ENCODE measurements at places on chromosomes 11 and 22.

GRCh38 chr11:69204246-69204940 lies 48.7 kb downstream of the SMIM38 start:
- DNase-seq: no peak

DNA sequence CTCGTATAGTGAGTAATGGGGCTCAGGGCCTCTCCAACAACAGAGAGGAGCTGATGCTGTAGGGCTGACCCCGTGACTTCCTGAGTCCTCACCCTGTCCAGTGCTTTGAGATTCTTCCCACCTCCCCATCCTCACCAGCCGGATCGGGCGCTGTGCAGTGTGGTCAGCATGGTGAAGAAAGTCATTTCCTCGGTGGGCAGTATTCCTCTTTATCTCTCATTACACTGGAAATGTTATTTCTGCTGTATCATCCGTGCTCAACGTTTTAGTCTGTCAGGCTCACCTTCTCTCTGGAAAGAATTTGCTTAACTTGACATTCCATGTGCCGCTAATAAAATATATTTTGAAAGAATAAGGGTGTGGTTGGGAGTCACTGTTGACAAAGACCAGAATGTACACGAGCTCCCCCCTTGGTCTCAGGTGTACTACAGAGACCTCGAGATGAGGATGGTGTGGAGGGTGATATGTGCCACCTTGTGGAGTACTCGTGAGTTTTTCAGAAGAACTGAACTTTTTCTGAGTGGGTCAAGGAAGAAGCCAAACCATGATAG lies 25.7 kb upstream of the SCGB1A1 start:
- DNase-seq: no peak

DNA sequence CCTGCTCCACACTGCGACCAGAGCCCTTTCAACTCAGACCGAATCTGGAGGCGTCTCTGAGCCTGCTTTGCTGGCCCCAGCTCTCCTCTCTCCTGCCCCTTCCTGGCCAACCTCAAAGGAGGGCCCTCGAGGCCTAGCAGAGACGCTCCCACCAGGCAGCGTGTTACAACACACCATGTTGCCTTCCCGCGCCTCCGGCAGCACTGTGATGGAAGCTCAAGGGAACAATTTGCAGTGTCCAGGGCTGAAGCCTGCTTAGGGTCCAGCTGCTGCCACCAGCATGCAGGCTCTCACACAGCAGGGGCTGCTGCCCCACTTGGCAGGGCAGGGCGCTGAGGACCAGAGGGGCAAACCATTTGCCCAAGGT lies 18.4 kb downstream of the LINC01488 start:
- no peak for DNase-seq

GRCh38 chr22:40463017-40463631 lies 92.7 kb downstream of the SGSM3 start:
- DNase-seq: no peak

DNA sequence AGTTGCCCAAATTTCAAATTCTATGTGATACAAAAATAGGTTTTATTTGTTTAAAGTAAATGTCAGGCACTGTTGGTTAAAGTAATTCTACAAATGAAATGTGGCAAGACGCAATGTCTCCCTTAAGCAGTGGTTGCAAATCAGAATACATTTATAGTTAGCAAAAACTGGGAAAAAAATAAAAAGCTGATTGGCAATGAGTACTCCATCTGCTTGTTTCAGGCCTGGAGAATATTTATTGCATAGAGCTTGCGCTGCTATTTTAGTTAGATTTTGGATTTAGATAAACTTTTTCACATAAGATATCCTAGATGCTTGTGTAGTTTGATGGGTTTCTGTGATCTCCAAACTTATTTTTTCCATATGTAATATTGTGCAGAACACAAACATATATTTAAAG lies 224.0 kb upstream of the MPPED2 start:
- no peak for DNase-seq

GRCh38 chr22:40592352-40593113 lies 44.0 kb downstream of the MRTFA start:
- DNase-seq: no peak

- no peak for DNase-seq
These were observed 59.4 kb upstream of the NNMT start for GRCh38 chr11:114236829-114237228.

DNA sequence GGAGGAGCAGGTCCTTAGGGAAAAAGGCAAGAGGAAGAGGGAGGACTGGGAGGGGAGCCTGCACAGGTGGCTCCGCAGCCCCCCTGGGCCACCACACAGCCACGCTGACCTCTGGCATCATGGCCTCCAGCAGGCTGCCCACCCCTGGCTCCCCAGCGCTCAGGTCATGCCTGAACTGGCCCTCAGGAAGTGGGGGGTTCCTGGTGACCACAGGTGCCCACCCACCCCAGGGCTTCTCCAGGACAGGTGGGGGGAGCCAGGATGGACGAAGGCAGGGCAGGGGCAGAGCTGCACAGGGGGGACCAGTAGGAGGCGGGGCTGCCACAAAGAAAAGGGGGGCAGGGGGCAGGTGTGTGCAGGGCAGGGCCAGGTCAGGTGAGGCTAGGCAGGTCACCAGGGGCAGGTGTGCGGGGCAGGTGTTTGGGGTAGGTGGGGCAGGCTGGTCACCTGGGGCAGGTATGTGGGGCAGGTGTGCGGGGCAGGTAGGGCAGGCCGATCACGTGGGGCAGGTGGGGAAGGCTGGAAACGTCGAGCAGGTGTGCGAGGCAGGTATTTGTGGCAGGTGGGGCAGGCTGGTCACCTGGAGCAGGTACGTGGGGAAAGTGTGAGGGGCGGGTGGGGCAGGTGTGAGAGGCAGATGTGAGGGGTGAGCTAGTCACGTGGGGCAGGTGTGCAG lies 997 bp downstream of the DEAF1 start:
- no peak for DNase-seq

DNA sequence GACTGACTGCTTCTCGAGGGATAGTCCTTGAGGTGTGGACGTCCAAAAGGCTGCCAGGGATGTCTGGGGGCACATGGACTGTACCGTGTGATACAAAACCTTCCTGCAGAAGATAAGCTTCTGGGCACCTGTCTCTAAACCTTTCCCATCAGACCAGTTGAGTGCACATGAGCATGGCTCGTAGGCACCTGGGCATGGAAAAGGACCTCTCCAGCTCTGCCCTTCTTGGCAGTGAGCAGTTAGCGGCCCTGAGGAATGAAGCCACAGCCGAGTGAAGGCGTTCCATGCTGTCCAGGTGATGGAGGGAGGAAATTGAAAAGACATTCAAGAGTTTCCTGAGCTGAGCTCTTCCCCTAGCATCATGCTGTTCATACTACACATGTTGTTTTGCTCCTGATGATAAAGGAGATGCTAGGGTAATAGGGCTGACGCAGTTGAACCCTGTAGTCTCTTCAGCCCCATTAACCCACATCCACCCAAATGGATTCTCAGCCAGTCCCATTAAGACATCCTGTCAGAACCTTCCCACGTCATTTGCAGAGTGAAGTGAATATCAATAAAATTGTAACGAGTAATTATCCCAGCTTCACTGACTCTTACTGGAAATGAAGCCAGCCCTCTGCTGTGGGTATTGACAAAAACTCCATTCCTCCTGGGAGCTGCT lies 138.6 kb downstream of the KIRREL3 start:
- DNase-seq: no peak

- no peak for DNase-seq
These were observed 53.6 kb downstream of the CECR2 start for GRCh38 chr22:17422736-17423343.

GRCh38 chr11:61757213-61757862 lies 4.9 kb downstream of the MYRF start:
- DNase-seq: no peak

- DNase-seq: peak; percentile 51
These were observed 57.1 kb downstream of the PARVB start for GRCh38 chr22:44080936-44081861.

- no peak for DNase-seq
These were observed 17.9 kb upstream of the EMID1 start for GRCh38 chr22:29187831-29188230.

DNA sequence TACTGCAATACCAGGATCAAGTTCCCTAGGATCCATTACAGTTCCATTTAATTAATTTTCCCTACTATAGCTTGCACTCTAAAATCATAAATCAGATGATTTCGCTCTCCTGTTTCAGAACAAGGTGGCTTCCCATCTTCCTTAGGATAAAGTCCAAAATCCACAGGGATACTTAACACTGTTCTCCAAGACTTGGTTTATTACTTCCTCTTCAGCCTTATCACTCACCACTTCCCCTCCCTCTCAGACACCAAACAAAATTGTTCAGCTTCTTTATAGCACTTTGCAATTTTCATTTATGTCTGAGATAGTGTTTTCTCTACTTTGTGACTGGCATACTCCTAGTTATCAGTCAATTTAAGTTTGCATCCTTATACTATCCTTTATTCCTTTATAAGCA lies 124.6 kb downstream of the GRIA4 start:
- DNase-seq: no peak

DNA sequence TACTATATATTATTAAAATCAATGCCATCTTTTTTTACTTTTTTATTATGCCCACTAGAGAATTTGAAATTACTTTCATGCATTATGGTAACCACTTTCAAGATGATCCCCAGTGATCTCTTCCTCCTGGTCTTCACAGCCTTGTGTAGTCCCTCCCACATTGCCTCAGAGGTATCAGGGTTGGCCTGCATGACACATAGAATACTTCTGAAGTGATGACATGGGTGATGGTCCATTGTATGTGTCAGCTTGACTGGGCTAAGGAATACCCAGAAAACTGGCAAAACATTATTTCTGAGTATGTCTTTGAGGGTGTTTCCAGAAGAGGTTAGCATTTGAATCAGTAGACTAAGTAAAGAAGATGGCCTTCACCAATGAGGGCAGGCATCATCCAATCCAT lies 14.2 kb upstream of the ISX start:
- DNase-seq: no peak

DNA sequence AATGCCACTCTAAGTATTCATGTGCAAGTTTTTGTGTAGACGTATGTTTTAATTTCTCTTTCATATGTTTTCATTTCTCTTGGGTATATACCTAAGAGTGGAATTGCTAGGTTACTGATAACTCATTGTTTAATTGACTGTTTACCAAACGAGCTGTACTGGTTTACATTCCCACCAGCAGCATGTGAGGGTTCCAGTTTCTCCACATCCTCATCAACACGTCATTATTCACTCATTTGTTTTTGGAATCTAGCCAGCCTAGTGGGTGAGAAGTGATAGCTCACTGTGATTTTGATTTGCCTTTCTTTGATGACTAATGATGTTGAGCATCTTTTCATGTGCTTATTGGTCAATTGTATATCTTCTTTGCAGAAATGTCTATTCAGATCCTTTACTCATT lies 4.0 kb downstream of the ANKRD13D start:
- DNase-seq: no peak

GRCh38 chr22:45994491-45995404 lies 17.8 kb upstream of the WNT7B start:
- DNase-seq: peak; percentile 61

GRCh38 chr22:35464399-35464798 lies 64.5 kb downstream of the MCM5 start:
- no peak for DNase-seq

DNA sequence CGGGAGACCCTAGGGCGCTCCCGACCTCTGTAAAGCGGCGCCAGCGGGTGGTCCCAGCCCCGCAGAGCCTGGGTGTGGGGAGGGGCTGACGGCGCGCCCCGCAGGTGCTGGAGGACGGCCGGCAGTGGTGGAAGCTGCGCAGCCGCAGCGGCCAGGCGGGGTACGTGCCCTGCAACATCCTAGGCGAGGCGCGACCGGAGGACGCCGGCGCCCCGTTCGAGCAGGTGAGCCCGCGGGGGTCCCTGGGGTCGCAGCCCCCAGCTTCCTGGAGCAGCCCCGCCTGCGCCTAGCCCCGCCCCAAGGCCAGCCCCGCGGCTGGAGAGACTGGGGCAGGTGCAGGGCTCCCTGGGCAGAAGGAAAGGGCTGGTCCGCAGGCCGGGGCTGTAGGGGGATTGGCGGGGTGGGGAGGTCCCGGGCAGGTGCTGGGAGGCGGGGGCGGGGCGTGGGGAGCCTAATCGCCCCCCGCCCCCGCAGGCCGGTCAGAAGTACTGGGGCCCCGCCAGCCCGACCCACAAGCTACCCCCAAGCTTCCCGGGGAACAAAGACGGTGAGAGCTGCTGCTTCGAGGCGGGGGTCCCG lies 19.7 kb downstream of the EPS8L2 start:
- DNase-seq: no peak

- DNase-seq: no peak
These were observed 8.1 kb downstream of the PC start for GRCh38 chr11:66950112-66950535.

- DNase-seq: peak; percentile 24
These were observed 14.6 kb upstream of the NAP1L4 start for GRCh38 chr11:3006505-3007260.

- DNase-seq: no peak
These were observed 117.9 kb downstream of the ATG16L2 start for GRCh38 chr11:72932132-72932570.

DNA sequence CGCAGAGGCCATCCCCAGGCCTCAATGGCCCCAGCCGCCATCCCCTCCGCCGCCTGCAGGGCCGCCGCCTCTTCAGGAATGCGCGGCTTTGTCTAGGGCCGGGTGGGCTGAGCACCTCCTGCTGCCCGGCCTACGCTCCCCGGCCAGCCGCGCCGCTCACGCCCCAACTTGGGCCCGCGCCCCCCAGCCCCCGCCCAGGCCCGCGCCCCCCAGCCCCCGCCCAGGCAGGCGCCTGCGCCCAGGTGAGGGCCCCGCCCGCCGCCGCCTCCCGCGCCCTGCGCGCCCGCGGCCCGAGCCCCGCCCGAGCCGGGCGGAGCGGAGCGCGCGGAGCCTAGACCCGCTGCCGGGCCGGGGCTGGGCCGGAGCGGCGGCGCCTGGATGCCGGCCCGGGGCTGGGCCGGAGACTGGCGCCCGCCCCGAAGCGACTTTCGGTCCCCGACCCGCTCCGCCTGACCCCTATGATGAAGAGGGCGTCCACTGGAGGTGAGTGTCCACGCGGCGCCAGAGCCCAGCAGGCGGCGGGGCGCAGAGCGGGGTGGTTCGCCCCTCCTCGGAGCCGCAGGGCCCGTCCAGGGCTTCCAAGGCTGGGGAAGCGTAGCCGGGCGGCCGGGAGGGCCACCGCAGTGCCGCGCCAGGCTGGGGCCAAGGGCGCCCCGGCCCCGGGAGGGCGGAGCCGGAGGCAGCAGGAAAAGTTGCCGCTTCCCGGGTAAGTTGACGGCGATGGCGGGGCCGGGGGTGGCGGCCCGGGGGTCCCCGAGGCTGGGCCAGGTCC lies 34.3 kb upstream of the PRODH start:
- DNase-seq: no peak

- no peak for DNase-seq
These were observed 13.4 kb upstream of the GLYAT start for GRCh38 chr11:58744988-58745704.

DNA sequence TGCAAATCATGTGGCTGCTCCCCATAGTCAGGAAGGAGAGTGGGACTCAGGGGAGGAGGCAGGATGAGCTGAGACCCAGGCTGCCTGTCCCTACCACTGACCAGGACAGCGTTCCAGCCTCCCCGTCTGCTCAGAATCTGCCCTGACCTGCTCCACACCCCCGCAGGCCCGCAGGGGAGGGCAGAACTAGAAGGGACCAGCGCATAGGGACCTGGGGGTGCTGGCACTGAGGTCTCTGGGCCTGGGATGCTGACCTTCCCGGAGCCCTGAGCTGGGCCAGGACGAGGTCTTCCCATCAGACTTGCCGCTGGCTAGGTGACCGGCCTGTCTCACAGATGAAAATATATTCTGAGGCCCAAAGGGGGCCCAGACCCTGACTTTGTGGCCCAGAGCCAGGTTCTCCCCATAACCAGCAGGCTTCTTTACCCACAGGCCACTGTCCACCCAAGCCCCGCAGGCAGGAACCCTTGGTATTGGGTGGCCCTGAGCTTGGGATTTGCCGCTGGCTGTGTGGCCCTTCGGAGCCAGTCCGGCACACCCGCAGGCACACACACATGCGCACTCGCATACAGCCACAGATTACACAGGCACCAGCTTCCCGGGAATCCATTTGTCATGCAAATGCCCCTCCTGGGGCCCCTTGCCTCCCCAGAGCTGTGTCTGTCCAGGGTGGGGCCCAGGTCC lies 13.8 kb upstream of the PIM3 start:
- no peak for DNase-seq
